ENCODE measurements at places on chromosomes 11 and 22.

DNA sequence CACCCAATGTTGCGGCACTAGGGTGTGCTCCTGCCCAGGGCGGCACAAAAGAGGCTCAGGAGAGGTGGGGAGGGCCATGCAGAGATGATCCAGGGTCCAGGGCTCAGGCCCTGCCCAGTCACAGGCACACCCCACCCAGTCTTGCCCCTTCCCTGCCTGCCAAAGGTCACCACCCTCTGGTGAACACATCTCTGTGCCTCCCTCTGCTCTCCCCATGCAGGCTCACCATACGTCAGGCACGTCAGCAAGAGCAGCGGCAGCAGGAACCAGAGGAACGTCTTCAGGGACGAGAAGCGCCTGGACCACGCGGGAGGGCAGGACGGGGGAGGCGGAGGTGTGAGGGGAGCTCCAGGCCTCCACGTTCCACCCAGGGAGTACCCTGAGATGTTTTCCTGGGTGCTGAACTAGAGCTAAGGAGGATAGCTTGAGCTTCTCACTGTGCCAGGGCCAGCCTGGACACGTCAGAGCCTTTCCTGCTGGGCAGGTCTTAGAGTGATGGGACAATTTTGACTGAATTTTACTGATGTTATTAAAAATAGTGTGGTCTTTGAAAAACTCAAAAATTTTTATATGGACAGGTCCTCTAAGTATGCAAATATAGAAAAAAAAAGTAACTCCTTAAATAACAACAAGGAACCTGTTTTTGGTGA is 7.2 kb downstream of the SUN2 start:
- DNase-seq, result no peak

GRCh38 chr11:35173011-35173511 is 34.1 kb downstream of the CD44 start:
- DNase-seq, result no peak

DNA sequence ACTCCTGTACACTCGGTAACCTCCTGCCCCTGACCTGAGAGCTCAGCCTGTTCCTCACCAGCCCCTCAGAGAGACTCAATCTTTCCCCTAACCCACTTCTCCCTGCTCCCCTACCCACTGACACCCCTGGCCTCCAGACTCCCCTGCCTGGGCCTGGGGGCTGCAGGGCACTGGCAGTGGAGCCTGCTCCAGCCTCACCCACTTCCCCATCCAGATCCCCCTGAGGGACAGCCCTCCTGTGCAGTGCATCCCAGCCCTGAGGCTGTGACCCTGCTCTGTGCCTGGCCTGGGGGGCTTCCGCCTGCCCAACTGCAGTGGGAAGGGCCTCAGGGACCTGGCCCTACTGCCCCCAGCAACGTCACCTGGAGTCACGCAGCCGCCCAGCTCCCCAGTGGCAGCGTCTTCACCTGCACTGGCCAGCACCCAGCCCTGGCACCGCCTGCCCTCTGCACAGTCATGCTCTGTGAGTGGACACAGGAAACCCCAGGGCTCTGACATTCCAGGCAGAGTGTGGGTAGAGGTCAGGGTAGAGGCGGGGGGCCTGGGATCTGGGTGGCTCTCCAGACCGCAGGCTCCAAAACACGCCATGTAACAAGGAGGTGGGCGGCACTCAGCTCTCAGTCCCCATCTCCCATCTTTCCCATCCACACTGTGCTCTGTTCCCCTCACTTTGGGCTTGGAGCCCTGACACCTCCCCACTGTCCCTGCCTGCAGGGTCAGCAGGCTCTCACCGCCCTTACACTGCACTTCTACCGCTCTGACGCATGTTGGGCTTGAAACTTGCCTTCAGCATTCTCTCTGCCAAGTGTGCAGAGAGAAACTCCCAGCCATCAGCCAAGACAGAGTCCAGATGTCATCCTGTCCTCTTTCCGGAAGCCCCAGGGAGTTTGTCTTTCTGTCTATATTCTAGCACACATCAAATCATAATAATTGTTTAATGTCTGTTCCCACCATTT is 5.1 kb downstream of the VSIG10L2 start:
- DNase-seq, result no peak

GRCh38 chr11:12386745-12387144 is 9.4 kb downstream of the PARVA start:
- DNase-seq, result no peak

Measured in D341Med (cell line).